ENCODE measurements at places on chromosomes 2 and 18.
A peak's percentile ranks its signal among the peaks of the same experiment; 100 is the strongest.

DNA sequence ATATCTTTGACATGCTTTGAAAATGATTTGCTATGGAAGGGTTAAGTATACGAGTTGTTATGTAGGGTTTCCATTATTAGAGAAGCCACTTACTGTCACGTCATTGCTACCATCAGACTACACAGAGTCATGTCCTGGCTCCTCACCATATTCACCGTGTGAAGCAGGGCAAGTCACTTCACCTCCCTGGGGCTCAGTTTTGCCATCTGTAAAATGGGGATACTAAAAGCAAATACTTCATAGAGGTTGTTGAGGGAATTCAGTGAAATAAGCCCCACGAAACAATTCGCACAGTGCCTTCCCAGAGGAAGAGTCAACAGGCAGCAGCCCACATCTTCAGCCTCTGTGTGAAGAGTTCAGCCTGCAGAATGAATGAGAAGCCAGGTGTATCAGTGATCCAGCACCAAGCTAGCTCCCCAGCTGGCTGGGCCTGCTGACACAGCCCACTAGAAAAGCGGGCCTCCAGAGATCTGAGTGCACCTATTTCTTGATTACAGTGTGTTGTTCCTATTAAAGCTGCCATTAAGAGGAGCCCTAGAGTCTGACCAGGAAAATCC is 3.4 kb downstream of the DIPK1C start:
- DNase-seq, result no peak
- no peak overlapping the region for H3K27ac ChIP-seq
- peaks cover 54% of the 10 kb centered on the region for H3K4me1 ChIP-seq
- no peaks in the 10 kb centered on the region for H3K36me3 ChIP-seq

GRCh38 chr2:84830758-84831500 is 50.0 kb downstream of the TRABD2A start:
- H3K36me3 ChIP-seq, result no peaks in the 10 kb centered on the region
- DNase-seq, result no peak

- H3K4me3 ChIP-seq, result no peak overlapping the region
- no peak overlapping the region for H3K27ac ChIP-seq
- no peaks in the 10 kb centered on the region for H3K4me1 ChIP-seq
- no peaks in the 10 kb centered on the region for H3K36me3 ChIP-seq
- peak; percentile 82 for DNase-seq
Measured at GRCh38 chr2:26011990-26012856, 21.7 kb upstream of the RAB10 start.

- H3K36me3 ChIP-seq, result no peaks in the 10 kb centered on the region
- no peak overlapping the region for H3K27ac ChIP-seq
- DNase-seq, result no peak
- no peaks in the 10 kb centered on the region for H3K27me3 ChIP-seq
- no peaks in the 10 kb centered on the region for H3K4me1 ChIP-seq
- no peak overlapping the region for H3K4me3 ChIP-seq
Measured at GRCh38 chr2:85959185-85959584, 70.4 kb upstream of the ST3GAL5 start.

- no peak for DNase-seq
- no peak overlapping the region for H3K27ac ChIP-seq
- H3K27me3 ChIP-seq, result no peaks in the 10 kb centered on the region
- no peak overlapping the region for H3K4me3 ChIP-seq
Measured at GRCh38 chr2:181553244-181553643, 96.1 kb downstream of the ITGA4 start.

DNA sequence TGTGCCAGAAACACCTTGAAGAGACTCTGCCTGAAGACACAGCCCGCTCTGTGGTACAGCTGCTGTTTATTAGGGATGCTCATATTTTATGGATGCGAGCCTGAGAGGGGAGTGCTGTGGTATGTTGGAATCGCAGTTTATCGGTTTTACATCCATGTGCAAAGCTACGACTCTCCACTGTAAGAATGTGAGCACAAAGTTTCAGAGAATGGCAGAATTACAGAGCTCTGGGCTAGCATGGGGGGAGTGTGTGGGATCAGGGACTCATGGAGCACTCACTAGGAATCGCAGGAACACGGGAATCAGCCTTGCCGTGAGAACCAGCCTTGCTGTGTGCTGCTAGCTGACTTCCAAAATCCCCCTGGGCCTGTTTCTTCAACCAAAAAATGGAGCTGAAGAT is 199.9 kb downstream of the RNF144A start:
- H3K4me1 ChIP-seq, result no peaks in the 10 kb centered on the region
- H3K27me3 ChIP-seq, result no peaks in the 10 kb centered on the region
- H3K36me3 ChIP-seq, result no peaks in the 10 kb centered on the region
- no peak overlapping the region for H3K4me3 ChIP-seq
- DNase-seq, result no peak

- no peaks in the 10 kb centered on the region for H3K27me3 ChIP-seq
- no peaks in the 10 kb centered on the region for H3K4me1 ChIP-seq
- DNase-seq, result no peak
- H3K36me3 ChIP-seq, result no peaks in the 10 kb centered on the region
- H3K4me3 ChIP-seq, result no peak overlapping the region
Measured at GRCh38 chr2:228157841-228158240, 23.6 kb downstream of the SPHKAP start.

- H3K4me1 ChIP-seq, result no peaks in the 10 kb centered on the region
- DNase-seq, result no peak
- no peak overlapping the region for H3K27ac ChIP-seq
- H3K4me3 ChIP-seq, result no peak overlapping the region
- no peaks in the 10 kb centered on the region for H3K36me3 ChIP-seq
Measured at GRCh38 chr2:31127931-31128330, 10.3 kb downstream of the GALNT14 start.

- no peak overlapping the region for H3K4me3 ChIP-seq
- no peak overlapping the region for H3K27ac ChIP-seq
- no peaks in the 10 kb centered on the region for H3K36me3 ChIP-seq
- no peak for DNase-seq
- H3K4me1 ChIP-seq, result no peaks in the 10 kb centered on the region
- no peaks in the 10 kb centered on the region for H3K27me3 ChIP-seq
Measured at GRCh38 chr2:29987146-29987545, 65.8 kb upstream of the ALK start.

GRCh38 chr2:101442042-101442666 is 32.8 kb downstream of the RFX8 start:
- no peak overlapping the region for H3K27ac ChIP-seq
- H3K4me3 ChIP-seq, result no peak overlapping the region
- H3K36me3 ChIP-seq, result no peaks in the 10 kb centered on the region
- H3K4me1 ChIP-seq, result no peaks in the 10 kb centered on the region
- no peak for DNase-seq
- no peaks in the 10 kb centered on the region for H3K27me3 ChIP-seq

GRCh38 chr2:171956135-171956825 is 34.0 kb downstream of the HAT1 start:
- H3K27ac ChIP-seq, result no peak overlapping the region
- H3K4me3 ChIP-seq, result no peak overlapping the region
- no peak for DNase-seq
- no peaks in the 10 kb centered on the region for H3K4me1 ChIP-seq

- no peak overlapping the region for H3K27ac ChIP-seq
- no peak for DNase-seq
- H3K36me3 ChIP-seq, result no peaks in the 10 kb centered on the region
- no peaks in the 10 kb centered on the region for H3K4me1 ChIP-seq
Measured at GRCh38 chr2:137467246-137467862, 496.9 kb upstream of the HNMT start.

- H3K27ac ChIP-seq, result no peak overlapping the region
- no peaks in the 10 kb centered on the region for H3K4me1 ChIP-seq
- no peaks in the 10 kb centered on the region for H3K36me3 ChIP-seq
- H3K27me3 ChIP-seq, result no peaks in the 10 kb centered on the region
- H3K4me3 ChIP-seq, result no peak overlapping the region
Measured at GRCh38 chr2:137776697-137777096, 187.6 kb upstream of the HNMT start.

- no peaks in the 10 kb centered on the region for H3K27me3 ChIP-seq
- H3K4me1 ChIP-seq, result no peaks in the 10 kb centered on the region
- DNase-seq, result no peak
- H3K4me3 ChIP-seq, result no peak overlapping the region
- no peaks in the 10 kb centered on the region for H3K36me3 ChIP-seq
Measured at GRCh38 chr2:33570681-33571080, 28.4 kb downstream of the FAM98A start.

GRCh38 chr2:231497651-231498050 is 32.6 kb downstream of the NMUR1 start:
- H3K4me3 ChIP-seq, result no peak overlapping the region
- H3K36me3 ChIP-seq, result no peaks in the 10 kb centered on the region
- DNase-seq, result no peak
- no peak overlapping the region for H3K27ac ChIP-seq
- no peaks in the 10 kb centered on the region for H3K4me1 ChIP-seq
- H3K27me3 ChIP-seq, result no peaks in the 10 kb centered on the region

GRCh38 chr2:191710411-191710900 is 32.5 kb downstream of the NABP1 start:
- no peaks in the 10 kb centered on the region for H3K36me3 ChIP-seq
- H3K4me3 ChIP-seq, result no peak overlapping the region
- no peaks in the 10 kb centered on the region for H3K4me1 ChIP-seq

DNA sequence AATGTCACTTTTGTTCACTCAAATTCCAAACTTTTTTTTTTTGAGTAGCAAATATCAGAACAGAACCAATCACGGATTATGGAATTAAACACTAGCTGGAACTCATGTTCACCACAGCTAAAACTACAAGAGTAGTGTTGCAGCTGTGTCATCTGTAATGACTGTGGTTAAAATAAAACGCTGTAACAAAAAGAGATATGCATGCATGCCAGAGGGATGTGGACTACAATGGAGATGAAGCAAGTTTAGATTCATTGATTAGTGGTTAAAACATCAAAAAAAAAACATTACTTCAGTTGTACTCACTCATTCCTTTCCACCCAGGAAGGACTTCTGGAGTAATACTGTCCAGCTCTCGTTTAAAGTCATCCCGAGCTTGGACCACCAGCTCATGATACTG is 37.0 kb downstream of the IMMT start:
- H3K4me3 ChIP-seq, result no peak overlapping the region
- H3K27ac ChIP-seq, result no peak overlapping the region
- H3K36me3 ChIP-seq, result peaks cover 82% of the 10 kb centered on the region
- no peak for DNase-seq
- H3K4me1 ChIP-seq, result no peaks in the 10 kb centered on the region

GRCh38 chr2:238568455-238569440 is 142.0 kb downstream of the ASB1 start:
- no peaks in the 10 kb centered on the region for H3K27me3 ChIP-seq
- no peak overlapping the region for H3K27ac ChIP-seq
- H3K4me3 ChIP-seq, result no peak overlapping the region
- DNase-seq, result no peak
- H3K4me1 ChIP-seq, result no peaks in the 10 kb centered on the region

All from right atrium auricular region (tissue), 2 donors.